Type B pancreatic cell (in vitro differentiated cells): ENCODE measurements at places on chromosomes 1 and 21. TPM values are rescaled to one million over a fixed set of nuclear protein-coding genes. Genes with fewer than 3 reads are reported as not detected.

GRCh38 chr1:231508941-231509340 is 19.5 kb upstream of the TSNAX start:
- no peak for DNase-seq

GRCh38 chr1:170326186-170326585 is 180.4 kb downstream of the NTMT2 start:
- no peak for DNase-seq

DNA sequence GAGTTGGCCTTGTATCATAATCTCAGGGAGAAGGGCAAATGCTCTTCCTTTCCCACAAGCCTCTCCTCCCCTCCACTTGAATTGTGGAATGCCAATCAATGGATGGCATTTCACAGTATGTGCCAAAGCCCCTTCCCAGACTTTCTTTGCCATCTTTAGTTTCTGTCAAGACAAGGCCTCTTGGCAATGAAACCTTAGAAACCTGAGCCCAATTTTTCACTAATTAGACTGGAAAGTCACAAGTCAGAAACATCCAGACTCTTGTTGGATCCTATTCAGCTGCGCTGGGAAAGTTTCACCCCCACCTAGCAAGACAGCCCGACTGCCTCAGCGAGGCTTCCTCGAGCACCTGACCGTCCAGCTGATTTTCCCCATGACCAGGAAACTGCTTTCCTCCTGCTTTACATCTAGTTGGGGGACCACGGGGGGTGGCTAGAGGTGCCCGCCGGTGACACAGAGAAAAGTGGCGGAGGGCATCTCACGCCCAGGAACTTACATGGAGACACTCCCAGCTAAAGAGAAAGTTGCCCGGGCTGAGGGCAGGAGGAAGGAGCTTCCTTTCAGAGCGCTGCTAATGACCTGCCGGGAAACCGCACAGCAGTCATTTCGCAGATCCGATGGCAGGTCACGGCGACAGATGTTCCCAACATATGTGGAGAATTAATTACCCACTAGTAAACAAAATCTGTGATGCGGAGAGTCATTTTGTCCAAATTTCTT is 302.6 kb upstream of the RRP15 start:
- no peak for DNase-seq

DNA sequence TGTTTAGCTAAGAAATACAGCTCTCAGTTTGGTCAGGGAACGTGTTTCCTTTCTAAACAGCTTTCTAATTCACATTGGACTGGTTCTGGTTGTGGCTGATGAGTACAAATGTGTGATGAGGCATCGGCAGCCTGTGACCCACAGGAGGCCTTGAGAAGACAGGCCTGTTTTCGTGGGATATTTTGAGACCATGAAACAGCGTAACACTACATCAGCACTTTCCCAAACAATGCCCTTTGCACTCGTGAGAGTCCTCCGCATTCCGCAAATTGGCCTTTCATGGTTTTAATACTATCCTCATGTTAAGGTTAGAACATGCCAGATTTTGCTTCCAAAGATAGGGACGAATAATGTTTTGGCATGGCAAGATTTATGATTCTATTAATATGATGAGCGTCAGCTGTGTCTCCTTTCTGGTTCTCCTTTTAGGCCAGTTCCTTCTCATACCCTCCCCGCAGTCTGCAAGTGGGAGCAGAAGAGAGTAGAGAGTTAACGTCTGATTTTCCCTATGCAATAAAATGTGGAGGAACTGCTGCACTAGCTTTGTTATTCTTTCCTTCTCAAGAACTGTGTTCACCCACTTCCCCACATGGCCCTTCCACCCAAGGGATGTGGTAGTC is 84.3 kb upstream of the L1TD1 start:
- DNase-seq: no peak

- no peak for DNase-seq
These were observed 17.3 kb upstream of the FHAD1 start for GRCh38 chr1:15229707-15230131.

The LRRC38 gene
- total RNA-seq: 1.0 and 2.6 TPM in 2 replicates
